ENCODE measurements at places on chromosomes 2 and 18.

- no peak for DNase-seq
Observed at GRCh38 chr18:62898359-62898758, 183.0 kb downstream of the PHLPP1 start.

- DNase-seq, result no peak
Observed at GRCh38 chr2:161420406-161421074, 4.4 kb downstream of the TBR1 start.

DNA sequence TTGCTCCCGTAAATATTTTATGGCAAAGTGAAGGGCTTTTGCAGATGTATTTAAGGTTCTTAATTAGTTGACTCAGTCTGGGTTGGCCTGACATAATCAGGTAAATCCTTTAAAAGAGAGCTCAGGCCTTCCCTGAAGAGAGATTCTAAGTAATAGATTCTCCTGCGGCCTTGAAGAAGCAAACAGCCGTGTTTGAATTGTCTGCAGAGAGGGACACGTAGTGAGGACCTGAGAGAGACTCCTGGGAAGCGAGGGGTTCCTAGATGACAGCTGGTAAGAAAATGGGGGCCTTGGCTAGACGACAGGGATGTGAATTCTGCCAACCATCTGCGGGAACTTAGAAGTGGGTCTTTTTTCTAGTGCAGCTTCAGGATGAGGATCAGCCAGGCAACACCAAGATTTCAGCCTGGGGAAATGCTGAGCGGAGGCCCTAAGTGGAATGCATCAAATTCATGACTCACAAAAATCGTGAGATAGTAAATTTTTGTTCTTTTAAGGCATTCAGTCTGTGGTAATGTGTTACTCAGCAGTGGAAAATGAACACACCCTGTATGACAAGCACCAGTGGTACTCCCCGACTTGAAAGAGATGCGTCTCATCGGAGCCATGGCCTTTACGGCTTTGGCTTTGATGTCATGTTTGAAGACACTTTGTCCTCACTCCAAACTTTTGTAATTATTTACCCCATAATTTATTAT, 62.1 kb upstream of the SMIM21 start:
- no peak for DNase-seq

- DNase-seq, result no peak
Observed at GRCh38 chr2:17798338-17798737, 17.9 kb upstream of the MSGN1 start.

DNA sequence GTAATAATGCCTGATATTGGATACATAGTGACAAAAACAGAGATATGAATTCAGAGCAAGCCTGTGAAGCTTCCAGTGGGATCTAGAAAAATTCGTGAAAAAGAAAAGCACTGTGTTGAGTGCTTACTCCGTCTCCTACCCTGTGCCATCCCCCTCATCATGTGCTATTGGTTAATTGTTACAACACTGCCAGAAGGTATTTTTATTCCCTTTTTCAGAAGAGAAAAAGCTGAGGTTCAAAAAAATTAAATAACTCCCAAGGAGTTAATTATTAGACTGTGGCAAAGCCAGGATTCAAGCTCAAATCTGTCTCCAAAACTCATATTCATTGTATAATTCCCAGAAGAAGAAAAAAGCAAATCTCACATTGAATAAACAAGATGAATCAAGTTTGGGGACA, 735.5 kb upstream of the ACVR2A start:
- DNase-seq, result no peak

GRCh38 chr2:2827761-2828221, 496.7 kb upstream of the MYT1L start:
- no peak for DNase-seq

DNA sequence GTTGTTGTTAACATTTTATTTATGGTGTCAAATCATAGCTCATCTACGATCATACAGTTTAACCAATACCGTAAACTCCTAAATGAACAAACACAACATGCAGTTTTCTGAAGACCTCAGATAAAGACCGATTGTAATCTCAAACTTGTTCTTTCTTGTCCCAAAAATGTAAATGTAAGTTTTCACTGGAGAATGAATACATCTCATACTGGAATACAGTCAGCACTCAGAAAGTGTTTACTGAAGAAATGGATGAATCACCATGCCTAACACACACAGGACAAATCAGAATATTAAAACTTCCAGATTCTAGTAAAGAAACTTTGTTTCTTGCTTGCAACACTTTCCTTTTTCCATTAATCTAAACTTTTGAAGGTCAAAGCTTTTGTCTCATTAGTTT, 380.5 kb downstream of the DLGAP1 start:
- DNase-seq, result no peak

GRCh38 chr18:57088883-57089282, 58.0 kb upstream of the BOD1L2 start:
- DNase-seq, result no peak

DNA sequence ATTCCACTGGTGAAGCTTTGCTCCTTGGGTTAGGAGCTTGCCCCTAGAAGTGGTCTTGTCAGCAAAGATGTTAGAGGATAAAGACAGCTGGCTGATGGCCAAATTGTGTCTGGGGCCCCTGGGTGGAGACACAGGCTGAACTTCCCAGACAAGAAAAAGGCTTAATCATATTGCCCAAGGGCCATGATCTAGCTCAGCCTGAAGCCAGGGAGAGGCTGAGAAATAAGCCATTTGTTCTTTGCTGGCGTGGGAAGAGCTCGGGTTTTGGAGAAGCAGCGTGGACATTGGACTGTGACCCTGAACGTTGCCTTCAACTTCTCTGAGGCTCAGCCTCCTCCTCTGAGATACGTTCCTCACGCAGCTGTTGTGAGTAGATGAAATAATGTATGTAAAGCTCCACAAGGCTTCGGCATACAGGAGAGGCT, 153.0 kb downstream of the ZFP36L2 start:
- no peak for DNase-seq

- no peak for DNase-seq
Observed at GRCh38 chr2:10103179-10103578, 19.4 kb upstream of the RRM2 start.

GRCh38 chr18:22528291-22528690, 110.6 kb upstream of the CTAGE1 start:
- DNase-seq, result no peak

- DNase-seq, result no peak
Observed at GRCh38 chr2:216987252-216987821, 127.5 kb upstream of the TNP1 start.

DNA sequence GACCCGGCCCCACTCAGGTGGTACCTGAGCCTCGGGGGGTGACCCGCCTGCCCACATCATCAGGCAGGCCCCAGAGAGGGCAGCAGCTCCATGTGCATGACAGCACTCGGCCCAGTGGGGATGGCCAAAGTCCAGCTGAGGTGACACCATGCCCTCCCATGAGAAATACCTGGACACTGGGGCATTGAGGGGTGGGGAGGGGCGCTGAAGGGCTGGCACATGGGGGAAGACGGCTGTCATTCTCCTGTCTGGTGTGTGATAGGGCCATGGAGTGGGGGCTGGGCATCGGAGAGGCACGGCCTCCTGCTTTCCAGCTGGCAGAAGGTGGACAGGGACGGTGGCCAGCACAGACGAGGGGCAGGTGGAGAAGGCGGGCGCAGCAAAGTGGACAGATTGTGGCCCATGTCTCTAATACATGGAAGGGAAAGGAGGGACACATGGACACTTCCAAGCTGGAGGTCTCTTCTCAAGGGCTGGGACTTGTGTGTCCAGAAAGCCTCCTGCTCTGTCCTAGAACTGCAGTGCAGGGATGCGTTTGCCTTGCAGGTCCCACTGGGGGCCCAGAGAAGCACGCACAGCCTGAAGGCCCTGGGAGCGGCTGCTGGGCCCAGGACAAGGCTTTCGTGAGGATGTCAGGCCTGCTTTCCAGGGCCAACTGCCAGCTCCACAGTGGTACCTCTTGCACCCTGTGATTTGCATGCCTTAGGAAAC, 302.2 kb downstream of the NDUFA10 start:
- no peak for DNase-seq

DNA sequence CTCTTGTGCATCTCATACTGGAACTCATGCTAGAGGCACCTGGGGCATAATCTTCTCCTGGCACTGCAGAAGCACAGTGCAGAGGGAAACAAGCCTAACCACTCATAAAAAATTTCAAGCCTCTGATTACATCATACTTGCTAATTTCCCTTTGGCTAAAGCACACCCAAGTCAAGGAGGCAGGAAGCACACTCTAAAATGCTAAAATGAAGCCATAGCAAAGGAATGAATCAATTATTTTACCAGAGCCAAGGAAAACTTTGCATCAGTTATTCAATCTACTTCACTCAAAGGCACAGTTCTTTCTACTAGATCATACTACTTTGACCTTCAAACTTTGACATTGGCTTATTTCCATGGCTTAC, 79.6 kb upstream of the SPOPL start:
- DNase-seq, result no peak

GRCh38 chr2:233081232-233081730, 21.1 kb downstream of the INPP5D start:
- DNase-seq, result no peak

DNA sequence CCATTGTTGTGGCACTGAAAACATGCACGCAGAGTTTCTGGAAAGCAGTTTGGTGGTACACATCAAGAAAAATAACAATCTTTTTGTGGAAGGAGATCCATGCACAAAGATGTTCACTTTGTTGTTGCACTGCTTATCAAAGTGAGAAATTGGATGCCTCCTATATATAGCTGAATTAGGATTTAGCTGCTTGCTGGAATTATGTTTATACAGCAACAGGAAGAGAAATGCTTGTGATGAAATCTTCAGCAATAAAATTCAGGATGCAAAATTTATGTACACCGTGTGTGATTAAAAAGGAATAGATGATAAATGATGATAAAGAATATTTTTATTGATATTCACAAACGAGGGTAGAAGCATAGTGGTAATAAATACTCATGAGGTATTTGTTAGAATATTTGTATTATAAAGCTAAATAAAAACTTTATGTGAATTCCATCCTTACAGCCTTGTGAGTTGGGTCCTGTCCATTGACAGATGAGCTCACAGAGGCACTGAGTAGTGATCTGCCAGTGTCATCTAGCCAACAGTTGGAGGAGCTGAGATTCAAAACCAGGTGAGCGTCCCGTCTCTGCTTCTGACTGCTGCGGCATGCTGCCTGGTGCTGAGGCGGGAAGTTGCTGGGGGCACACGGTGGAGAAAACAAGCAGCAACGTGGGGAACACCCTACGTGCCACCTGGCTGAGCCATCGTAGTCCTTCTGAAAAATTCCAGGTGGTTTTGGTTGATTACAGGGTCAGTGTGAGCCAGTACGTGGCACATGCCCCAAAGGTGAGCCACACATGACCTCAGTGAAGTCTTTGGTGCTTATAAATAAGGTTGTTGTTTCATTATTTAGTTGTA, 80.2 kb downstream of the ASAP2 start:
- DNase-seq, result no peak

- no peak for DNase-seq
Observed at GRCh38 chr2:12755384-12755783, 38.6 kb downstream of the TRIB2 start.

All from thoracic aorta (tissue), 2 donors.